Vagina (tissue), 2 donors: ENCODE measurements at places on chromosomes 16 and 17.

DNA sequence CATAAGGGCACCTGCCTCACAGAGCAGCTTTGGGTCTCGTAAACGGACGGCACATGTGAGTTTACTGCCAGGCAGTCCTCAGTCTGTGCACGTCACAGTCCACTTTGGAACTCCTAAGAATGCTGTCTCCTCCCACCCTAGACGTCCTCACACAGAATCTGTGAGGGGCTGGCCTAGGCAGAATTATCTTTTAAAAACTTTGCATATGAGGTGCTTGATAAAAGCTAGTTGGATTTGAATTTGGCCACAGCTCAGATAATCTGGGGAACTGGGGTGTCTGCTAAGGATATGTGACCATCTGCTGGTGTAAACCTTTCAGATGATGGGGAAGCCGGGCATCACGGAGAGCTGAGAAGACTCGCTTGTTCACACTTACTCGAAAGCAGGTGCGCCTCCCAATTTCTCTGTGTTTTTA lies 64.4 kb downstream of the METRNL start:
- no peak for DNase-seq

DNA sequence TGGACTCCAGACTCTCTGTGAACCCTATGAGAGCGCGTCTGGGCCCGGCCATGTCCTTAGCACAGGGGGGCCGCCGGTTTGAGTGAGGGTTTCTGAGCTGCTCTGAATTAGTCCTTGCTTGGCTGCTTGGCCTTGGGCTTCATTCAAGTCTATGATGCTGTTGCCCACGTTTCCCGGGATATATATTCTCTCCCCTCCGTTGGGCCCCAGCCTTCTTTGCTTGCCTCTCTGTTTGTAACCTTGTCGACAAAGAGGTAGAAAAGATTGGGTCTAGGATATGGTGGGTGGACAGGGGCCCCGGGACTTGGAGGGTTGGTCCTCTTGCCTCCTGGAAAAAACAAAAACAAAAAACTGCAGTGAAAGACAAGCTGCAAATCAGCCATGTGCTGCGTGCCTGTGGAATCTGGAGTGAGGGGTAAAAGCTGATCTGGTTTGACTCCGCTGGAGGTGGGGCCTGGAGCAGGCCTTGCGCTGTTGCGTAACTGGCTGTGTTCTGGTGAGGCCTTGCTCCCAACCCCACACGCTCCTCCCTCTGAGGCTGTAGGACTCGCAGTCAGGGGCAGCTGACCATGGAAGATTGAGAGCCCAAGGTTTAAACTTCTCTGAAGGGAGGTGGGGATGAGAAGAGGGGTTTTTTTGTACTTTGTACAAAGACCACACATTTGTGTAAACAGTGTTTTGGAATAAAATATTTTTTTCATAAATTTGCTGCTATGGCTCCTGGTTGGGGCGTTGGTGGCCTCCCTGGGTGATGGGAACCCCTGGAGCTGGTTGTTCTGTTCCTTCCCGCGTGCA lies 23.1 kb downstream of the STAT5A start:
- no peak for DNase-seq

DNA sequence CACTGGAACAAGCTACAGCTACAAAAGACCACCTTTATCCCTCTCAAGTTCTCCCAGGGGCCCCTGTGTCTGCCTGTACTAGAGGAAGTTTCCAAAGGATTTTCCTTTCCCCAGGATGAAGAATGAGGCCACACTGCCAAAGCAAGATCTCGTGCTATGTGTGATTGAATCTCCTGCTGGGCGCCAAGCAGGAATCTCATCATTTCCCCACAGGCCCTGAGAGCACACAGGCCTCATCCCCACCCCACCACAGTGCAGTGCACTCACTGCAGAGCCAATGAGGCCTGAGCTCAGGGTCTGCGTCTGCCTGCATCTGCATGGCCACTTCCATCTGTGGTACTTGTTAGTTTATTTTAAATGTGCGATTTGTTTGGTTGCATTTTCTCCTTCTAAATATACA lies 387.4 kb upstream of the ASIC2 start:
- DNase-seq = no peak

GRCh38 chr17:2043785-2044184 lies 2.0 kb downstream of the OVCA2 start:
- DNase-seq = no peak

- no peak for DNase-seq
These were observed 61.9 kb downstream of the OMG start for GRCh38 chr17:31235110-31235509.

DNA sequence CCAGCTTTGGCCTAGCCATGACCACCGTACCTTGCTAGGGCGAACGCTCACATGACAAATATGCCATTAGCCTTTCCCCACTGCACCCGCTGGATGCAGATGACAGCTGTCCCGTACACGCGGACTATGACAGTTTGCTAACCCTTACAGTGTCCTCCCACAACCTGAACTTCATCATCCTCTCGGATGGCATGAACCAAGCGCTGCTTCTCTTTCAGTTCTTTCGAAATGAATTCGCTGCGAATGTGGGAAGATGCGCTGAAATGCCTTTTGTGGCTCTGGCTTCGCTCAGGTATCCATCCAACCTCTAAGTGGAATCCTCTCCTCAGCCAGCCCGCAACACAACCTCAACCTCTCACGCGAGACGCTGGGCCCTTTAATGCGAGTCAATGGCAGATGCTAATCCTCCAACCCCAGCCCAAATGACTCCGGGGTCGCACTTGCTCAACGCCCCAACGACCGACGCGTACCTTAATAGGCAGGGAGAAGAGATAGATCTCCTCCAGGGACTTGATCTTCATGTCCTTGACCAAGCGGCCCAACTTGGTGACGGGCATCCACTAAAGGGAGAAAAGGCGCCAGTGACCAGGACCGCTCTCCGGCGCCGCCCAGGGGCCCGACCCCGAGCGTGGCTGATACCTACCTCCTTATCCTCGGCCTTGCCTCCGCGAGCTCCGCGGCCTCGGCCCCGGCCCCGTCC lies 670 bp downstream of the RPS2 start:
- DNase-seq = no peak

DNA sequence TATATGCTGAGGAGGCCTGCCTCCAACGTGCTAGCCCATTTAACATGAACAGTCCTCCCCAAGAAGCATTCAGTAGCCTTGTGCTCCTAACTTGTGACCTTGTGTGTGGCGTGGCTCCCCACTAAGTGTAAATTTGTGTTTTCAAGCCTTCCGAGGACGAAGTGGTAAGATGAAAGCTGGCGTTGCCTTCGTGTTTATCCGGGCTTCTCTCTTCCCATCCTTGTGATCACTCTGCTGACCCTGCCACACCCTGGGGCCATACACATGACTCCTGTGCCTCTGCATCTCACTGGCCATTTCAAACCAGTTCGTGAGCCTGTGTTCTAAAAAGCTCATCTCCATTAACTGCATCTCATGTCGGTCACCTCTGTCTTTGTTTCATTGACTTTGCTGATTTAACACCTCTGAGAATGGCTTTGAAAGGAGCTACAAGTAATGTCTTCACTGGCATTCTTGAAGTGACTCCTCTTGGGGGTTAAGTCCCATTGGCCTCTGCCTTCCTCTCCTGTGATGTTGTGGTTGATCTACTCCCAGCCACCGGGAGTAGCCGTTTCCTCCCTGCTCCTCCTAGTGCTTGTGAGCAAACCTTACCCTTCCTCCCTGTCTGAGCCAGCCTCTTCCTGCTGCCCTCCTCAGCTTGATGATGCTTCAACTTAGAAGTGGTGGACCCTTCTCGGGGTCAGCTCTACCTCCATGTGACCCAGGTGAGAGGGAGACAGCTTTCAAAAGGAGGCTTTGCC lies 27.4 kb upstream of the NAGLU start:
- DNase-seq = no peak

DNA sequence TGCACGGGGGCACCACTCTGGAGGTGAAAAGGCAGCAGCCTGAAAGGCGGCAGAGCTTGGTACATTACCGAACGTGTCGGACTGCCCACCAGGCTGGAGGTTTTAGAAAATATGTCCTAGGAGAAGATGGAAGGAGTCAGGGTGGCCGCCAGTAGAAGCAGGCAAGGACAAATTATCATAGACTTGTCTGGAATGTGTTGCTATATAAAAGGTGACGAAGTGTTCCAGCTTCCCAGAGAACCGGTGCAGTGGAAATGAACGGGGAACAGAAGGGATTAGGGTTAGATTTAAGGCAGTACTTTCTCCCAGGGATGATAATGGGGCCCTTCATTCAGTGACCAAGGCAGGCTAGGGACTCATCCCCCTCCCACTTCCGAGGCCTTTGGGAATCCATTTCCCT lies 27.4 kb downstream of the PIPOX start:
- DNase-seq = no peak

DNA sequence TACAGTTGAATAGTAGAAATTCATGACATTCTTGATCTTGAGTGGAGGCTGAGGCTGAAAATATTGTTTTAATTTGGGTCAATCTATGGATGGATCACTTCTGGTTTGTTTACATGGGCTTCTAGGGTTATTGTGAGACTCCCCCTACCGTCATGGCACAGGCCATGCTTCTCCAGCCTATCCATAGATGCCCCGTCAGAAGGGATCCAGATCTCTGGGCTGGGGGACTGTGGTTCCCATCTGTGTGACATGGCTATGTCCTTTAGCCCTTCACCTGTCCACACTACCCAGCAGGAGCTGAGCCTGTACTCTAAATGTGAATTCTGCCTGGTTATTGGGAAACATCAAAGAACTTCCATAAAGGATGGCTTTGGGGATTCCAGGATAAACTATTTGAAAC lies 160.4 kb downstream of the ABCC12 start:
- DNase-seq = peak; percentile 77

- DNase-seq = no peak
These were observed 41.9 kb downstream of the MBTD1 start for GRCh38 chr17:51217946-51218345.

- no peak for DNase-seq
These were observed 6.9 kb upstream of the CES3 start for GRCh38 chr16:66954097-66954659.

- DNase-seq = no peak
These were observed 19.1 kb upstream of the GSG1L start for GRCh38 chr16:28082624-28083023.

DNA sequence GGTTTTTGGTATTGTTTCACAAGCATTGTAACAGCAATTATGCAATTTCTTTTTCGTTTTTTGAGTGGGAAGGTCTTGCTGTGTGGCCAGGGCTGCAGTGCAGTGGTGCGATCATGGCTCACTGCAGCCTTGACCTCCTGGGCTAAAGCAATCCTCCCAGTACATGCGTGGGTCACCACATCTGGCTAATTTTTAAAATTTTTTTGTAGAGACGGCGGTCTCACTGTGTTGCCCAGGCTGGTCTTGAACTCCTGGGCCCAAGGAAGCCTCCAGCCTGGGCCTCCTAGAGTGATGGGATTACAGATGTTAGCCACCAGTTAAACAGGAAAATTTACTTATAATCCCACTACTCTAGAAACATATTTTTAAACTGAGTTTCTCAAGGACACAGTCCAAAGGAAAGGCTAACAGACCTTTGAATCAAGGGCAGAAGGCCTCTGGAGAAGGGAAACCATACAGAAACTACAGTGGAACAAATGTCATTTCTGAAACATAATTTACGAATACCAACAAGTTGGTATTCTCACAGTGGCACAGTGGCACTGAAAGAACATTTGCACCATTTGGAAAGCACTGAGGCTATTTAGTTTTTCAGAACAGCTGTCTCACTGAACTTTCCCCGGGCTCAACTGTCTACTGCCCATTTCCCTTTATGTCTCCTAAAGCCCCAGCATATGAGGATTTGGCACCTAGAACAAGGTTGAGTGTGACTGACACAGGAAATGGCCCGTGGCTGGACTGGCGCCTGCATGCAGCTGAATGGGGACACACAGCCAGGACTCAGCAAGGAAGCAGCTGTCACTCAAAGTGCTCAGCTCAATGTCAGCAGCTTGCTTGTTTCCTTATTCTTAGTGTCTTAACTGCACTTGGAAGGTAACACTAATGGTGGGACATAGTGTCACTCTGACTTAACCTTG lies 2.8 kb upstream of the PRKAR1A start:
- DNase-seq = no peak

DNA sequence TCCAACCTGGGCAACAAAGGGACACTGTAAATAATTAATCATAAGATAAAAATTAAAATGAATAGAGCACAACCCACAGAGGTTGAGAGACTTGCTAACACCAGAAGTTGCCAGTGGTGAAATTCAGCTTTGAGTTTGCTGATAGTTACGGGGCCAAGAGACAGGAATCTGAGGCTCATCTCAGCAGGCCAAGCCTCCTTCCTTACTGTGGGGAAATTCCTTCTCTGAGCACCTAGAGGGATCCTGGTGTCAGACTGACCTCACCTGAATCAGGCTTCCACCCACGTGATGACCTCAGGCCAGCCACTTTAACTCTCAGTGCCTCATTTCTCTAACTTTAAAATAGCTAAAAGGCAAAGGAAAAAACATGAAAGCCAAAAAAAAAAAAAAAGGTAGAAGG lies 4.7 kb downstream of the ABAT start:
- DNase-seq = no peak

DNA sequence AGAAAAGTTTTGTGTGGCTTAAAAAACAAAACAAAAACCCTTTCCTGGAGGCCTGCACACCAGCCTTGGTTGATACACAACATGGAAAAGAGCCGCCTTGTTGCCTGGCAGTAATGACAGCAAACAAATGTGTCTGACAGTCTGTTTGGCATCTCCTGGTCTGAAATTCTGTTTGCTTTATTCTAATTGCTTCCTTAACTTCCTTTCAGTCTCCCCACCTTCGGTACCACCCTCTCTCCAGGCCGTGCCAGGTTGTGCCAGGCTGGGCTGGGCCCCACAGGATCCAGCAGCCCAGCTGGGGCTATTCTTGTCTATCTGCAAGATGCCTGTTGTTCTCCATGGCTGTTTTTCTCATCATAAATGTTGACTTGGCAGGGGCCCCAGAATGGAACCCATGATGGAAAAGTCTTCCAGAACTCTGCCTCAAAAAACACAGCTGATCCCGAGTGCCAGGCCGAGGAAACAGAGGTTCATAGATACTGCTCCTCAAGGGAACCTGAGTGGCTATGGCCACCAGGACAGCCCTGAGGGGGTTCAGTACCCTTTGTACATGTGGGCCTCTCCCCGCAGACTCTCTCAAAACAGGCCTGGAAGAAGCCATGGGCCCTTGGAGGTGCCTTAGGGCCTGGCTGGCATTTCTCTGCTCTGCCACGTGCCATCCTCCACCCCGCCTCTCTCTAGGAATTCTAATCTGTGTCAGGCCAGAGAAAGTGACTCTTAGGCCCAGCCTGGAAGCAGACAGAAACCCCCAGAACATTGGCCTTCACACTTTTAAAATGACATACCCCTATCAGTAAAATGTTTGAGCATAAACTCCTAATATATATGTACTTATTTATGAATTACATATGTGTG lies 50.5 kb downstream of the YPEL2 start:
- no peak for DNase-seq

- DNase-seq = no peak
These were observed 14.7 kb upstream of the WNT3 start for GRCh38 chr17:46832945-46833839.

- DNase-seq = no peak
These were observed 1.0 kb downstream of the FLOT2 start for GRCh38 chr17:28896491-28896883.

GRCh38 chr17:1071103-1071825 lies 74.3 kb downstream of the TIMM22 start:
- DNase-seq = no peak

GRCh38 chr16:4426021-4426684 lies 485 bp downstream of the DNAJA3 start:
- DNase-seq = no peak

- DNase-seq = no peak
These were observed 18.2 kb downstream of the IL34 start for GRCh38 chr16:70664325-70665112.
